ENCODE measurements at places on chromosomes 4 and X. TPM values are rescaled to one million over a fixed set of nuclear protein-coding genes. Genes with fewer than 3 reads are reported as not detected.

GK gene
- total RNA-seq = 4.7 TPM

DLG3 gene
- 7.3 TPM for total RNA-seq

TLR10 gene
- total RNA-seq = 0.52 TPM

SLC25A31 gene
- total RNA-seq = not detected

ZMAT1 gene
- 1.0 TPM for total RNA-seq

ARHGAP6 gene
- total RNA-seq = 8.4 TPM

SPARCL1 gene
- total RNA-seq = 116 TPM

ATG4A gene
- total RNA-seq = 18.3 TPM

NDNF gene
- 5.2 TPM for total RNA-seq

CORIN gene
- 2.1 TPM for total RNA-seq

CCKAR gene
- total RNA-seq = not detected

FGF5 gene
- 0.52 TPM for total RNA-seq

UGT2B15 gene
- total RNA-seq = not detected

NPY2R gene
- total RNA-seq = not detected

CC2D2A gene
- total RNA-seq = 7.8 TPM

KCNE5 gene
- total RNA-seq = 20.4 TPM

RHOXF1 gene
- not detected for total RNA-seq

DMD gene
- 190 TPM for total RNA-seq

FRG2 gene
- total RNA-seq = not detected

CACNA1F gene
- not detected for total RNA-seq

NHS gene
- total RNA-seq = 1.0 TPM

MAOB gene
- 1.0 TPM for total RNA-seq

FGFBP2 gene
- total RNA-seq = not detected

All from skeletal muscle tissue (tissue), 5 donors.